ENCODE measurements at places on chromosomes 4 and X.
A peak's percentile ranks its signal among the peaks of the same experiment; 100 is the strongest.

DNA sequence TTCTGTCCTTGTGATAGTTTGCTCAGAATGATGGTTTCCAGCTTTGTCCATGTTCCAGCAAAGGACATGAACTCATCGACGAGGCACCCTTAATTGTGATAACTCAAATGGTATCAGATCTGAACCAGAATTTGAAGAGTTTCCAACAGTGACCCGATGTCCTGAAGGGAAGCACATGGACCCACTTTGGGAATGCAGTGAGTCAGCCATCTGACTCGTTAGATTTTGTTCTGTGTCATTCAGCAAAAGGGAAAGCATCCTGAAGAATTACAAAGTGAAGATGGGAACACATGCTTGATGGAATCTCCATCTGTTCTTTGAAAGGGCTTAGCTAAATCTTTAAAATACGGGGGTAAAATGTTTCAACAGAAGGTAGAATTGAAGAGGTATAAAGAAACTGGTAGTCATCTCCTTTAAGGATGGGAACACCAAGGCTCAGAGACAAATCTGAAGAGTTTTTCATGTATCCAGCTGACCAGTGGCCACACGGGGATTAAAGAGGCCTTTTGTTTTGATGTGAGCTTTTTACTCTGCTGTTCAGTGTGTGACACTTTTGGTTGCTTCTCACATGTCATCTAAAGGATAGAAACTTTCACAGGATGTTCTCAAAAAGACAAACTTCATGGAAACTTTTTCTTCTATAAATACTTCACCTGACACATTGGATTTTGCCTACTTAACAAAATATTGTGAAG is 393.8 kb downstream of the INPP4B start:
- DNase-seq, result peak; percentile 64
- H3K4me3 ChIP-seq, result no peak overlapping the region
- H3K27ac ChIP-seq, result no peak overlapping the region
- no peaks in the 10 kb centered on the region for H3K4me1 ChIP-seq

- H3K4me3 ChIP-seq, result peak overlapping the region; percentile 45
- DNase-seq, result no peak
- no peaks in the 10 kb centered on the region for H3K36me3 ChIP-seq
- H3K27me3 ChIP-seq, result no peaks in the 10 kb centered on the region
- peak overlapping the region; percentile 27 for H3K27ac ChIP-seq
These were observed 25.2 kb upstream of the ADD1 start for GRCh38 chr4:2818351-2818939.

- H3K4me1 ChIP-seq, result no peaks in the 10 kb centered on the region
- no peaks in the 10 kb centered on the region for H3K36me3 ChIP-seq
- H3K27ac ChIP-seq, result no peak overlapping the region
- no peaks in the 10 kb centered on the region for H3K27me3 ChIP-seq
These were observed 26.5 kb downstream of the ZNF81 start for GRCh38 chrX:47863187-47863586.

- no peak overlapping the region for H3K27ac ChIP-seq
- H3K4me1 ChIP-seq, result no peaks in the 10 kb centered on the region
- no peak for DNase-seq
- no peaks in the 10 kb centered on the region for H3K27me3 ChIP-seq
- no peaks in the 10 kb centered on the region for H3K36me3 ChIP-seq
These were observed 45.6 kb downstream of the ARFIP1 start for GRCh38 chr4:152825336-152825735.
